Brain microvascular endothelial cell (primary cell): ENCODE measurements at places on chromosomes 2 and 18.
A peak's percentile ranks its signal among the peaks of the same experiment; 100 is the strongest.

GRCh38 chr2:120825370-120826259, 89.9 kb downstream of the GLI2 start:
- DNase-seq: peak; percentile 54

GRCh38 chr2:201452922-201453643, 1.5 kb downstream of the STRADB start:
- DNase-seq: no peak

- DNase-seq: no peak
Measured at GRCh38 chr2:231919341-231920035, 6.7 kb downstream of the NPPC start.

- peak; percentile 1 for DNase-seq
Measured at GRCh38 chr2:197500503-197501131, 438 bp downstream of the HSPE1 start.

DNA sequence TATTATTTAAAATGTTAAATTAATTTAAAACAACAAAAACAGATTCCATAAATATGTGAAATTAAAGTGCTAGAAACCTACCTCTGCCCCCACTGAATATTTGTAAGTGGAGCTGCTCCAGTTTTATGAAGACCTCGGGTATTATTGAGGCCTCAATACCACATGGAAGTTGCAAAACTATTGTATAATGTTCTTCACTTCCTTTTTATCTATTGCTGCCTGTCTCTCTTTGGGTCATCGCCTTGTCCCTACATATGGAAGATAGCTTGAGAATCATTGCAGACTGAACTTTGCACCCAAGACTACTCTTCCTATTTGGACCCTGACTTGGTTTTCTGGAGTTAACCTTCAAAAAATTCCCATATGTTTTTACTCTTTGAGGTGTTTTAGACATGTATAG, 212.1 kb upstream of the NETO1 start:
- DNase-seq: no peak

DNA sequence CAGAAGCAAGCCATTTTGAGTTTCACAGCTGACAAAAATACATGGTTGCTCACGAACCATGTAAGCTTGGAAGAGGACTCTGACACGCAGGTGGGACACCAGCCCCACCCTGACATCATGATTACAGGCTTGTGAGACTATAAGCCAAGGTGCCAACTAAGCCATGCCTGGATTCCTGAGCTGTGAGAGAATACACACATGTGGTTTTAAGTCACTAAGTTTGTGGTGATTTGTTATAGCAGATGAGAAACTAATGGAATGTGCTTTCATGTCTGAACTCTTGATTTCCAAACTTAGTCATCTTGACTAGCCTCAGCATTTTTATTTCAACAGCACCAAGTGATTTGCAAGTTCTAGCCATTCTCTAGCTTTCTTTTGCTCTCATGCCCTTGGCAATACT, 676.1 kb upstream of the CELF4 start:
- peak; percentile 51 for DNase-seq

DNA sequence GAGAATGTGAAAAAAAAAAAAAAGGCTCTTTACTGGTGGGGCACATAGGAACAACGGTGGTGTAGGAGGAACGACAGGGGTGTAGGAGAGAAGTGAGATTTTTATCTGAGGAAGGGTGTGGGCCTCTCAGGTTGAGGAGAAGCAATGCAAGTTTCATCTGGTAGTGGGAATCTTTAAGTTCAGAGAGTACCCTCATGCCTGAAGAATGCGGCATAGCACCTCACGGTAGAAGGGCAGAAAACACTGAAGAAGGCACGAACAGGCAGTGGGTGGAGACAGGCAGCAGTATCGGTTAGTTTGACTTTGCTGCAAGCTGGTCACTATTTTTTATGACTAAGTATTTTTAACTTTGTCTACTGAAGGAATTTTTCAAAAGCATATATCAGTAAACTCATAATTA, 52.2 kb upstream of the TSPYL6 start:
- DNase-seq: no peak

DNA sequence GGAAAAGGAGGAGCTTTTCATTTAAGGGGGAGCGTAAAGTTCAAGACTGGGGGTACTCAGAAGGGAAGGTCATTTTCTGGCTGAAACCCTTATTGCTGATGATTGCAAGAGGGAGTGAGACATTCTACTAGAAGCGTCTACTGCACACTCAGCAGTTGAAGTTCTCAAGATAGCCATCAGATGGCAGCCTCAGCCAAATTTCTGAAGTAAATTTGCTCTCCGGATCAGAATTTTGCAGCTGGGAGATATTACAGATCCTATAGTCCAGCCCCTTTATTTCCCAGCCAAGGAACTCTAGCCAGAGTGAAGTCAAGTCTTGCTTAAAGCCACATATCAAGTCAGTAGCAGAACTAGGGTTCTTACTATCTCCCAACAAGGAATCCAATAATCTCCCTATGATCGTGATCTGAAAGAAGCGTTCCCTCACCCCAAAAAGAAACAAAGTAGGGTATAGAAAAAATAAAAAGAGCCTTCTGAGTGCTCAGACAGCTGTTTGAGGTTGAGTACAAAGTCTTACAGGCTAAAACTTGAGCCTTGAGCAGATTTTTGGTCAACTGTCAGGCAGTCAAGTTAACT, 24.0 kb downstream of the RAX start:
- DNase-seq: peak; percentile 70
